MG63 (cell line): ENCODE measurements at places on chromosomes 2 and 18. TPM values are rescaled to one million over a fixed set of nuclear protein-coding genes. Genes with fewer than 3 reads are reported as not detected.

DNA sequence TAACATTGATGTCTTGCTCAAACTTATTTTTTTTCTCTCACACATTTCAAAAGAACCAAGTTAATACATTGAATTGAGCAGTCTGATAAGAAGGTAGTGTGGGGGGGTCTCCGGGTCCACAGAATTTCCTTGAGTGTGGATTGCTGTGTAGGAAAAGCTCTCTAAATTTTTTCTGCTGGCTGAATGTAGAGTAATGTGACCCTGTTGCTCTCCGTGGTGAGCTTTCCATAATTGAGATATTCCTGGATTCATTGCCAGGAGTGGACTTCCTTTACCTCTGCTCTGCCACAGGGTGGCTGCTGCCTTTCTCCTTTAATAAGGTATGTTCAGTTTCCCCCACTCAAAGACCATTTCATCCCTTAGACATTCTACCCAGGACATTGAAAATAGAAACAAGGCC, 50.9 kb downstream of the PKP4 start:
- no peak for DNase-seq

- no peak for DNase-seq
Measured at GRCh38 chr18:51739044-51739666, 541.7 kb upstream of the MEX3C start.

DNA sequence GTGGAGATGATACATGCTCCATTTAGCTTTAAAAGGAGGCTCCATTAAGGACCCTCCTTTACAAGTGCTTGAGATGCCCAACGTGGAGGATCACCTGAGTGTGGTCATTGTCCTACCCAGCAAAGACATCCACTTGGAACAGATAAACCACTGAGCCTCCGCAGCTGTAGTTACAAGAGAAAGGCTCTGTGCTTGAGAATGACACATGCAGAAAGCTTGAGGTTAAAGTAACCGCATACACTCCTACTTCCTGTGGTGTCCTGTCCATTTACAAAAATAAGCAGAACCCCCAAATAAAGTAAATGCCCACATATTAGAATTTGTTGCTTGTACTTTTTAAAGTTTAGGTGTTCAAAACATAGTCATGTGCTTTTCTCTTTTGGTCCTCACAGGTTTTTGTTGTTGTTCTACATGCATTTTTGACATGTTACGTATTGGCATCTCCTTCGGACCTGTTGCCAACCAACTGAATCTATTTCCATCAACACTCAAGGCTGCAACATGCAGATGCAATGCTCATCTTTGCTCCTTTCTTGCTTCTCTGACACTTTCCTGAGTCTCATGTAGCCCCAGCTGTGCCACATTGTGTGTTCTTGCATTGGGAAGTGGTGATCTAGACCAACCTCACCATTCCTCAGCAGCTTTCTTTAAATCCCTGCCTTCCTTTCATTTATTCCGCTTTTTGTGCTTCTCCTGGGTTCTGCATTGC, 56.0 kb downstream of the SERPINB7 start:
- peak; percentile 19 for DNase-seq

GRCh38 chr2:8535821-8536685, 145.8 kb upstream of the ID2 start:
- no peak for DNase-seq

DNA sequence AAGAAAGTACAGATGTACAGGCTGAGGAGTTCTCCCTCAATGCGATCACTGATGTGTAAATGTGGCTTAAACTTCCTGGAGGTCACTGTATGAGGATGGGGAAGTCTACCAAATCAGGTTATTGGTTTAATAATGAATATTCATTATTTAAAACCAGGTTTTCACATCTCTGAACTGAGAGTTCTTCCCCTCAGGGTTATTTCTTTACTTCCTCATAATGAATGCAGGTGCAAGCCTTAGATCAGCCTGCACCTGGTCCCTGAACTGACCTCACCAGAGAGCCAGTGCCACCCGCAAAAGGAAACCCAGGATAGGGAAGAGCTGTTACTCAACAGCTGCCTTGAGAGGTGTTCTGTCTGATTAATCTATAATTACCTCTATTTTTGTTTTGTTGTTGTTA, 369.0 kb downstream of the EPHA4 start:
- DNase-seq, result no peak

- peak; percentile 67 for DNase-seq
Measured at GRCh38 chr2:157245846-157246764, 11.4 kb upstream of the GALNT5 start.

DNA sequence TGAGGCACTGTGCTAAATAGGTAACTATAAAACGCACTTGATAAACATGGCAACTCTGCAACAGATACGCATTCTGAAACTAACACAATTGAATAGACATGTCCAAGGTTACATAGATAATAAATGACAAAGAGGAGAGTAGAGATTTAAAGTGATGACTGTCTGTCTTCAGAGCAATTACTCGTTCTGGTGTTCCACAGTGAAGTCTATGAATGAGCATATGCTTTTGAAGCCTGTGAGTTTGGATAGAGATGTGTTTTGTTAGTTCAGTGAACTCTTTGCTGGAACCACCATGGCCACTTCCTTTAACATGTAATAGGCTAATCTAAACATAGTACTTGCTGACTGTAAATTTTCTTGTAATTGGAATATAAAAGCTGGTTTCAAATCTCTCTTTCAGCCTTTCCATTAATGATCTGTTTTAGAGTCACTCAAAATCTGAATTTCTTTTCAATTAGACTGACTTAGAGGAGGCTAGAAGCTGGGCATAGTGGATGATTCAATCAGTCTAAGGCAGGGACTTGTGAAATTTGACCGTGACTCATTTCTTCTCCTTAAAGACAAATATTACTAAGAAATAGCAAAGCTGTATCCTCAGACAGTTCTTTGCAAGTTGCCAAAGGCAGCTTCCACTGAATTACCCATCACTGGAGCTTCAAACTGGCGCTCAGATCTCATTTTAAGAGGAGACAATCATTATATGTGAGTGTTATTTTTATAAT, 1130.1 kb upstream of the CELF4 start:
- DNase-seq, result no peak

GRCh38 chr2:231181860-231182512, 16.4 kb upstream of the ARMC9 start:
- DNase-seq, result peak; percentile 80

- DNase-seq, result no peak
Measured at GRCh38 chr2:219886615-219887014, 259.2 kb downstream of the SLC4A3 start.

DNA sequence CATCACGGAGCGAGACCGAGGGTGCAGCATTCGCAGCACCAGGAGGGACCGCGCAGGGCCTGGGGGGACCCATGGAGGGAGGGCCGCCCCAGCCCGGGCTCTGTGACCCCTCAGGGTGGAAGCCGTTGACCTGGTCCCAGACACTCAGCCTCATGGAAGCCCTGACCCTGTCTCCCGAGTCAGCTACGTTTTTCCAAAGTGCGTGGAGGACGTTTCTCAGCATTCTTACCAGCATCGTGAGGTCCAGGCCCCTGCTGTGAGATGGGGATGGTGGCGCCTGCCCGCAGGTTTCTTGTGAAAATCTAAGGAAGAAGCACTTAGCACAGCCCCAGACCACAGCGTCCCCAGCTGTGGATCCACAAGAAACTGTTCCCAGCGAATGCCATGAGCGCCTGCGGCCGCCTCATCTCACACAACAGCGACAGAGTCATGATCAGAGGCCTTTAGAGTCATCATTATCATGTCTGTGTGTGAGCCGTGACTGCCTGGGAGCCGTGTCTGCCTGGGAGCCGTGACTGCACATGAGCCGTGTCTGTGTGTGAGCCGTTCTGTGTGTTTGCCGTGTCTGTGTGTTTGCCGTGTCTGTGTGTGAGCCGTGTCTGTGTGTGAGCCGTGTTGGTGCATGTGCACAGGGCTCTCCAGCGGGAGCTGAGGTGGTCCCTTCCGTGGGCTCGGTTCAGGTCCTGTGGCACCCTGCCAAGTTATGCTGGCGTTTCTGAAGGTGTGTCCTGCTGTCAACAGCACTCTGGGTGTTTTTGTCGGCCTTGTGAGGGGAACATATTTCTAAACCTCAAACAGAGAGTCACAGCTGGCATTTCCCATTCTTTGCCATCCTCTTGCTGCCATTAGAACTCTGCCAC, 49.2 kb upstream of the KCNG2 start:
- DNase-seq, result no peak

Gene C1QL2
- not detected in 2 replicates for total RNA-seq

Gene ITPRIPL1
- total RNA-seq, result 4.7 TPM in 2 replicates

Gene CCBE1
- total RNA-seq, result 26.3 and 50.0 TPM in 2 replicates

Gene REG1B
- not detected in 2 replicates for total RNA-seq

Gene NYAP2
- not detected in 2 replicates for total RNA-seq

Gene C2orf69
- 4.6 and 9.9 TPM in 2 replicates for total RNA-seq

Gene ATP8B1
- 61.4 and 68.0 TPM in 2 replicates for total RNA-seq

Gene DCDC2C
- not detected in 2 replicates for total RNA-seq

Gene HOXD1
- total RNA-seq, result 0.20 TPM in 1 of 2 replicates, not detected in the other
